ACHN (cell line): ENCODE measurements at places on chromosomes 13 and 19.

- no peak for DNase-seq
Observed at GRCh38 chr13:100808330-100809128, 133.9 kb upstream of the TMTC4 start.

DNA sequence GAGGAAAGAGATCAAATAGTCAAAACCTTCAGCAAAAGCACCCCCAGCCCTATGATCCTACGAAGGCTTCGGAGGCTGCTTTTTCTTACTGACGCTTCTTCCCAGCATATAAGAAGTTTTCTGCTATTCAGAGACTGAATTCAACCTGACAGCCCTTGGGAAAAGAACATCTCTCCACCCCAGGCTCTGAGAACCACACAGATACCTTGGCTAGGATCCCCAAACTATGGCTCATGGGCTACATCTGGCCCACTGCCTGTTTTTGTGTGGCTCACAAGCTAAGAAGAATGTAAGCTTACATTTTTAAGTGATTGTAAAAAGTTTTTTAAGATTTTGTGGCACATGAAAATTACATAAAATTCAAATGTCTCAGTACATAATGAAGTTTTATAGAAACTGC lies 3.0 kb downstream of the SLC15A1 start:
- DNase-seq: no peak

DNA sequence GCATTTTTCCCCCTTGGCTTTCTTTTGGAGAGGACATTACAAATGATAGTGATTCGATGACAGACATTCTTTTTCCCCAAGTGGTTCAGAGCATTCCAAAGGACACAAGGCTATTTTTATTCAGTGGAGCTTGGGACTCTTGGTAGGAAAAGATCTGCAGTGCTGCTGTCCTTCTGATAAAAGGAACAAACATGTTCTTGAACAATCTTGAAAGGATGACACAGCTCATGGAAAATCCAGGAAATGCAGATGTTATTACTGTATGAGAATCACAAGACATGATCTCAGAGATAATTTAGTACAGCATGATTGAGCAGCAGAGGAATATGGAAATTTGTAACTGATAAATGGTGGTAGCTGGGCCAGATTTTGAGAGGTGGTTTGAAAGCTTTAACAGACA lies 96.2 kb upstream of the RFC3 start:
- no peak for DNase-seq

DNA sequence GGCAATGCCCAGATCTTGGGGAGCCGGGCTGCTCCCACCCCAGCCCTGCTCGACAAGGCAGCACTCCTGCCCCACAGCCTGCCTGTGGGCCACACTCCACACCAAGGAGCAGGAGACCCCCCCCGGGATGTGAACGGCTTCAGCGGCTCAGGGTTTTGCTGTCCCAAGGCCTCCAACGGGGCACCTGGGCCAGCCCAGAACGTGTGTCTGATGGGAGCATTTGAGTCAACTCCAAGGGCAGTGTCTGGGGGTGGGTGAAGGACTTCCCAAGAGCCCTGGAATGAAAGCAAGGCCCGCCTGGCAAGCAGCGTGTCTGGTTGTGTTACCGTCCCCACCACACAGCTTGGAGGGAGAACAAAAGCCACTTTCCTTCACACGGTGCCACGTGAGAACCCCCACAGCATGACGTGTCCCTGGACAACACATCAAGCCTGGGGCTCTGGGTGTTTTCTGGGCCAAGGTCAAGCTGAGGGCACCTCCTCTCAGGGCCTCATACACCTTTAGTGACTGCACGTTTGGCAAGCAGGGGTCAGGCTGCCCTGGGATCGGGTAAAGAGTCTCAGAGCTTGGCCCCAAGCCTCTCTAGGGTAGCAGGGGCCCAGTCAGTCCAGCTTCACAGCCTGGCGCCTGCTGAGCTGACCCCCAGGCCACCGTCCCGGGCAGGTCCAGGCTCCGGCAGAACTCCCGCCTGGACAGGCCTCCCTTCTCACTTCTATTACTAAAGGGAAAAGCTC lies 6.0 kb downstream of the C13orf46 start:
- no peak for DNase-seq

- no peak for DNase-seq
Observed at GRCh38 chr19:22052644-22053013, 345 bp downstream of the ZNF257 start.

- DNase-seq: peak; percentile 38
Observed at GRCh38 chr19:13149628-13150186, 468 bp downstream of the STX10 start.

- peak; percentile 24 for DNase-seq
Observed at GRCh38 chr19:43562698-43563241, 12.6 kb downstream of the XRCC1 start.
